ENCODE measurements at places on chromosomes 2 and 18.

GRCh38 chr18:4851301-4851976 lies 345.6 kb downstream of the AKAIN1 start:
- DNase-seq, result no peak

- no peak for DNase-seq
Observed at GRCh38 chr18:63479826-63480225, 3.1 kb downstream of the SERPINB5 start.

GRCh38 chr18:9764011-9764481 lies 55.9 kb downstream of the RAB31 start:
- DNase-seq, result no peak

- no peak for DNase-seq
Observed at GRCh38 chr2:88843651-88844050, 152.2 kb downstream of the RPIA start.

DNA sequence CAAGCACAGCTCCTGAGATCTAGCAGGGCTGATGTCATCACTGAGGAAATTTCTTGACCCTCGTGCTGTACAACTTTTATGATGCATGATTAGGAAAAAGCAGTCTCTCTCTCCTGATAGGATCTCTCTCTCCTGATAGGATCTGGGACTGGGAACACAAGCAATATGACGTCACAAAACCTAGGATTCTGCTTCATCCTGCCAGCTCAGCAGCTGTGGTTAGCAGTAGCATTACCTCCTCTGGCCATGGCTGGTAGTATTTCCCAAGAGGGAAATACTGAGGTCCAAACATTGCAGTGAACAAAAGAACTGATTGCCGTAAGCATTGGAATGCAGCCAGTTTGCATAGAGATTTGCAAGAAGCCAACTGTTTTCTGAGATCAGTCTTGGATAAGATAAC lies 521.2 kb upstream of the POU3F3 start:
- DNase-seq, result peak; percentile 26

DNA sequence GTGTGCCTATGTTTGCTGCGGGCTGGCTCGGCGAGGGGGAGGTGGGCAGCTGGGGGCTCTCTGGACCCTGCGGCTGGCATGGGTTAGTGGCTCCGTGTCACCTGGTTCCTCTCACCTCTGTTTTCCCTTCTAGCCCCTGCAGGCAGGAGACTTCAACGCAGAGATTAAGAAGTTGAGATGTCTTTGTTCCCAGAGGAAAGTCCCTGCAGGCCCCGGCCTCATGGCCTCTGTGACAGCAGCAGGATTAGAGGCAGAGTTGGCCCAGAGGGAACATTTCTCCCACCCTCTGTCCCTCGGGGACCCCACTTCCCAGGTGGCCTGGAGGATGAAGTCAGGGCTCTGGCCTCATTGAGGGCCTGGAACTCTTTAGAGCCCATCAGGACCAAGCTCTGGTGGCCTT lies 56.5 kb downstream of the HPCAL1 start:
- DNase-seq, result no peak

- no peak for DNase-seq
Observed at GRCh38 chr2:11488809-11489208, 22.8 kb upstream of the E2F6 start.

DNA sequence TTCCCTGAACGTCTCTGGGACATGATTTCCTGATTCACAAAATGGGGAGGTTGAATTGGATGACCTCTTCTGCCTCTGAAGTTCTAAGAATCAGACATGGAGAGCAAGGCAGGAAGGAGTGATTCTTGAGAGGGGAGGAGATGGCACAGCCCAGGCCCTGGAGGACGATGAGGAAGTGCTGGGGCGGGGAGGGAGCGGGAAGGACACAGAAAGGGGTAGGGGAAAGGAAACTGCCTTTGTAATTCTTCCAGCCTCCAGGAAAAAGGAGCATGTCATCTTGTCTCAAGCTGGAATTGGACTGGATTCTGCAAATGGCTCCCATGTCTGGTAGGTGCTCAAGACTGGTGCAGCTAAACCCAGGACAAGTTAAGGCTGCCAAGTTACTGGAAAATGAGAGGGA lies 97.0 kb upstream of the NCK2 start:
- no peak for DNase-seq

GRCh38 chr2:60830991-60831390 lies 50.4 kb upstream of the REL start:
- DNase-seq, result no peak

DNA sequence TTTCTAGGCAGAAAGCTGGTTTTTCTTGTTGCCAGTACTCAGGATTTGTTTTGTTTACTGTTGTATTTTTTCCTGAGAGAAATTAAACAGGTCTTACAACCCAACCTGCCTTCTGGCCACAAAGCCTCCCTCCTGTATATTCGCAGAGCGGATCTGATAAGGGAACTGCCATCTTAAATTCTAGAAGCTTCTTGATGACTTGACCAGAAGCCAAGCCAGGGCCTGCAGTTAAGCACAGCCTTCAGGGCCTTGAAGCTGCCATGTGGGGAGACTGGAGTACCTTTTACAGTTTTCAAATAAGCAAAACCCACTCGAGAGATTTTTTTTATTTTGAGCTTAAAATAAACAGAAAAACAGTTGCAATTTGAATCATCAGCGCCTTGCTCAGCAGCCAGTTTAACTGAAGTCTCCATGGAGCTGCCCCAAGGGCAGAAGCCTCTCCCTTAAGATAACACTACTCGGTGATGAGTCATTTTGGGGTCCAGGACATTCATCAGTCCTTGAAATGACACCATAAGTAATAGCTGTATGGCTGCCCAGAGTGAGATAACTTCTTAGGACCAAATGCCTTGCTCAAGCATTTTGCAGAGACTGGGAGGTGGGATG lies 51.5 kb upstream of the PHLPP1 start:
- DNase-seq, result no peak

DNA sequence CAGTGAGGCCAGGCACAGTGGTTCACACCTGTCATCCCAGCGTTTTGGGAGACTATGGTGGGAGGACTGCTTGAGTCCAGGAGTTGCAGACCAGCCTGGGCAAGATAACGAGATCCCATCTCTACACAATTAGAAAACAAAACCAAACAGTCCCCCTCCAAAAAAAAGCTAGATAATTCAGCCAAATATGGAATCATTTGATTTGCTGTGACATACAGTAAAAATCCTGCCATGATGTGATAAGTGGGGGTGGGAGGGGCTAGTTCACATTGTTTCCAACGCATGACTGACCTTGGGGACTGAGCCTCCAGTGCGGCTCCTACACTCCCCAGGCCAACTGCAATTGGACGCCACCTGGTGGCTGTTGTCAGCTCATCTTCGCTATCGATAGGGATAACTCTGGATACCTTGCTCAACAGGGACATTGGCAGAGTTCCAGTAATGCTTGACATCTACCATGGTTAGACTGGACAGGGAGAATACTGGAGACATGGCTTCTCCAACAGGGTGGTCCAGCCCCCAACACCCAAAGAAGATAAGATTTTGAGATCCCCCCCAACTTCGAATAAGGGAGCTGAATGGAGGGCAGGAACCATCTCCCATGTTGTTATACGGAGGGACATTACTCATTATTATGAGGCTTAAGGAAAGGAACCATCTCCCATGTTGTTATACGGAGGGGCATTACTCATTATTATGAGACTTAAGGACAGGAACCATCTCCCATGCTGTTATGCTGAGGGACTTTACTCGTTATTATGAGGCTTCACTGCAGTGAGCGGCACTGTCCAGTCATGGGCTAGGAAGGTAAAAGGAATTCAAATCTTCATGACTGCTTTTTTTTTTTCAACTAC lies 135.9 kb downstream of the TGIF1 start:
- DNase-seq, result peak; percentile 38

GRCh38 chr2:30161929-30162706 lies 15.3 kb downstream of the YPEL5 start:
- no peak for DNase-seq

- no peak for DNase-seq
Observed at GRCh38 chr2:173358616-173359015, 3.9 kb downstream of the CDCA7 start.

DNA sequence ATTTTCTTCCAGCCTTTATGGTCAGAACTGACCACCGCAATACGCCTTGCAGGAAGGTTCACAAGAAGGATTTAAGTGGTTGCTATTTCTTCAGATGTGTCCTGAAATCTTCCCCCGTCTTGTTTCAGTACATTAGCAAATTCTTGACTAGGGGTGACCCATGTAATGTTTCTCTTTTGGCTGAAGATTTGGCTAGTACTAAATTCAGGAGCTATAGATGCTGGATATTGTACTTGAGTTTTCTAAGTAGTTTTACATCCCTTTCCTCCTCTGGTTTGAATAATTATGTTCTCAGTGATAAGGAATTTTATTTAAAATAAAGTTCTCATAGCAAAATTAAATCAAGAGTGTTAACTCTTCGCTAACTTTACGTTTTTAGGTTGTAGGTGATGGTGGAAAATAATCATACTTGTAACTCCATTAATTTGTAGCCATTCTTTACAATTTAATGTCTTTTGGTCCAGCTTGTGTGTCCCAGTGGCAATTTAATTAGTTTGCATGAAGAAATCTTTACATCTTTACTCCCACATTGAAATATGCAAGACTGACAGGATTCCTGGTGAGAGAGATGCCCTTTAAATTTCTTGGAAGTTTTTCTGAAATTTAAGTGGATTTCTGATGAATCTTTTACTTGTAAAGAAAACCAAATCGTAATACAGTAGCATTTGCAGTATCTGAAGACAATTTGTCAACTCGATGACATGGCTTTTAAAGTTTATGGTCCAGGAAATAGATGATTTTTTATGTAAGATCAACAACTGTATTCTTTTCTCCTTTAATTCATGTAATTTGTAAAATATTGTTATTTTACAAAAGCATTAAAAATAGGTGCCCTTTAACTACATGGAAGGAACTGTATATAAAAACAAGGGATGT lies 2.8 kb downstream of the PHLPP1 start:
- no peak for DNase-seq

- no peak for DNase-seq
Observed at GRCh38 chr2:172586245-172586891, 30.5 kb downstream of the PDK1 start.

DNA sequence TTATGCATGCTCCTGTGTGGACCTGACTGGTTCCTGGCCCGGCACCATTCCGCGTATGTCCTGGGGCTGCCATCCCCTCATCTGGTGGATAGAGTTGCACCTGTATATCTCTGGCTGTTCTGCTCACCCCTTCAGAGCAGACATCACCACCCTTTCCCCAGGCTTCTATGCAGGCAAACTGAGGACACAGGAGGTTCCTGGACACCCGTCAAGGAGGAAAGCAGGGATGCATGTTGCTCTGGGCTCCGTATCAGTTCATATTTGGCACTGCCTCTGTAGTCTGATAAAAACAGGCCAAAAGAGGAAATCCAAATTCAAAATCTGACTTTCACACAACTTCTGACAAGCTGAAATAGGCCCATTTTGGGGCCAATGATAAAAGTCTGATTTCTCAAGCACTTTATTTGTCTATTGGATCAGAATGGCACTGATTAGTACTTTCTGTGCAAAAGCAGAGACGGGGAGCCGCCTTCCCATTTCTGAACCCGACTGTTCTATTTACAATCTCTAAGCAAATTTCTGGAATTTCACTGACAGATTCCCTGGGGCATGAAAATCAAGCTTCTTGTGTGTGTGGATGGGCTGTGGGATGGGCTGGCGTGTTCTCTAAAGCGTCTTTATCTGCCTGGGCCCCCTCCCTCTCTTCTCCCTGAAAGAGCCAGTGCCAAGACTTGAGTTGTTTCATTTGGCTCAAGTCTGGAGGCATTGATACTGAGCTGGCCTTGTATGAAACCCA lies 96.9 kb downstream of the SETBP1 start:
- no peak for DNase-seq

GRCh38 chr18:27715751-27716150 lies 461.2 kb downstream of the CDH2 start:
- DNase-seq, result no peak

- DNase-seq, result no peak
Observed at GRCh38 chr18:48000701-48001100, 70.2 kb upstream of the SMAD2 start.

DNA sequence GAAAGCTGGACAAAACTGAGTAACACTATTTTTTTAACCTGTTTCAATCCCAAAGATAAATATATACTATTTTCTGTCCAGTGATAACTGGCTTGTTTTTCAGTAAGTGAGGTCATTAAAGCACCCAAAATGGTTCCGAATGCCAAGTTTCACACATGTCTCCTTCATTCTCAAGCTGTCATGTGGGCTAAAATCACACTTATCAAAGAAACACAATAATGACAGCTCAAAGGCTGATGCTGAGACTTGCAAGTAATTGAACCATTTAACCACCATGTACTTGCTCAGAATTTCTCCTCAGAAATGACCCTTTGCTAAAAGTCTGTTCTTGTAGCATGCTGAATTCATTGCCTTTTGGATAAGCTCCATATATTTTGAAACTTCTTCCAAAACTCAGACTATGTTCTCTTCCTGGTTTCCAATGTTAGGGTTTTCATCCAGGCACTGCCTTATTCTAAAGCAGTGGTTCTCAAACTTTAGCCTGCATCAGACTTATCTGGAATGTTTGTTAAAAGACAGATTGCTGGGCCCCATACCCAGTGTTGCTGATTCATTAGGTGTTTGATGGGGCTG lies 149.8 kb downstream of the VWC2L start:
- no peak for DNase-seq

GRCh38 chr2:77578354-77578753 lies 56.2 kb upstream of the LRRTM4 start:
- DNase-seq, result no peak

DNA sequence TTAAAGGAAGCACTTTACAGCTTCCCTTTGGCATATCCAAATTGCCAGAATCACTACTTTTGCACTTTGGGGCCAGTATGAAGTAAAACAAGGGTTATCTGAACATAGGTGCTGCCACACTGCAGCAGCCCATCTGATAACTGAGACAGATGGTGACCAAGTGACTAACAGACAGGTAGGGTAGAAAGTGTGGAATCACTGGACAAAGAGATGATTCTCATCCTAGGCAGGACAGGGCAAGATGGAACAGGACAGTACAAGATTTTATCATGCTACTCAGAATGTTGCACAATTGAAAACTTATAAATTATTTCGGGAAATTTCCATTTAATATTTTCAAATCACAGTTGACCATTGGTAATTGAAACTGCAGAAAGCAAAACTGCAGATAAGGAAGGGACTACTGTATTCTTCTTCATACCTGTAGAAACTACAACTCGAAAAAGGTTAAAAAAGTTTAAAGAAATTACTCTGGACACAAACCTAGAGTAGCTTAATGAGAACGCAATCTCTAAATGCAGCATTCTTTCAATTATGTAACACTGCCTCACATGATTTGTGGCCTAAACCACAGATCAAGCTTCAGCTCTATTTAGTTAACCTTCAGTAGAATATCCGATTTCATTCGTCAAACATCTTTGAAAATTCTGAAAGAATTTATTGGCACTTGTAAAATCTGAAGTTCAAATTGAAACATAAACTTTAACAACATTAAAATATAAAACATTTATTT lies 31.4 kb downstream of the HEATR5B start:
- no peak for DNase-seq

All from DMS 273 treated with DMSO at 0.1 percent for 48 hours (cell line).